AML-193 (cell line): ENCODE measurements at places on chromosomes 7 and 10.

DNA sequence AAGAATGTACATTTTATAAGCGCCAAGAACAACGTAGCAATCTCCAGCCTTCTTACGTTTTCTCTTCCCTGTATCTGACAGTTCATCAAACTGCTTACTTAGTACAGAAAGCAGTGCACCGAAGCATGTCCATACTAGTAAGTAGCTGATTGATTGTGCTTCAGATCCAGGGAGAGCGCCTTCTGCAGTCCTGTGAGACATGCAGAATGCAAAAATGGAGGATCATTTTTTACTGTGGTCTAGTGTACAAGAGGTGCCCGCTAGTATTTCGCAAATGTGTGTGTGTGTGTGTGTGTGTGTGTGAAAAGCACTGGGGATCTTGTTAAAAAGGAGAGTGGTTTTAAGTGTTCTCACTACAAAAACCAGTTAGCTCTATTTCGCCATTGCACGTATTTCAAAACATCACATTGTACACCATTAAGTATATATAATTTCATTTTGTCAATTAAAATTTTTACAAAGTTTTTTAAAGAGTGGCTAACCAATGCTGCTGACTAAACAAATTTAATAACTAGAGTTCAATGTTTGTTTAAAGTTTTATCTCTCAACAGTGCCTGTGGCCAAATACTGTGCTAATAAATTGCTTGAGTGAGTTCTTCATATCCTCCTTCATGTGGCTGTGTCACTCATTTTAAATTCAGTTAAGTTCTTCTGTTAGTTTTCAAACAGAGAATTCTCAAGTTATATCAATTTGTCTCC is 99.6 kb downstream of the ZMYND11 start:
- no peak for DNase-seq

DNA sequence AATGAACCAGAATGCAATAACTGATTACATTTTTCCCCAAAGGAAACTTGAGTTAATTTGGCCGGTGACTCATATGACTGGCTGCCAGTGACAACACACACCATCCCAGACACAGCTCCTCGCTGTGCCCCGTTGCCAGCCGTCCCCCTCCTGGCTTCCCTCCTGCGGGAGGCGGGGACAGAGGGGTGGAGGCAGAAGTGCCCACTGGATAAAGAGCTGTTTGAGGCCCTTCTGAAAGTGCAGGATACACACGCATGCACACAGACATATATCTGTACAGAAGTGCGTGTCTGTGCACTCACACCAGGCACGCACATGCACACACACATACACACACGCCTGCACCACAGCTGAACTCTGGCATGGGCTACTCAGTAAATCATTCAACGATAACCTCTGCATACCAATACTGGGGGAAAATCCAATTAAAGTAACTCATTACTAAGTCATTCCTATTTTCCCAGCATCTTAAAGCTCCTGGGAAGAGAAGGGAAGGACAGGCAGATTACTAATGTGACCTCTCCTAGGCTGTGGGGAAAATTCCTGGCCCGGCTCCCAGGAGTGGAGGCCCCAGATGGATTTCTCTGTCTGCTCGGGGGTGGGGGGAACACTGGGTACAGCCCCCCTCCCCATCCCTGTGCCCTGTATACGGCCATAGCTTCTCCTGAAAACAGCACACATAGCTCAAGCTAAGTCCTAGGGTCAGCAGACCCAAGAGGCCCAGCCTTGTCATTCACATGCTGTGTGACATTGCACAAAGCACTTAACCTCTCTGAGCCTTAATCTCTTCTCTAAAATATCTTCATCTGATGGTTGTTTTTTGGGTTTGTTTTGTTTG is 52.3 kb upstream of the MYL10 start:
- DNase-seq, result no peak

DNA sequence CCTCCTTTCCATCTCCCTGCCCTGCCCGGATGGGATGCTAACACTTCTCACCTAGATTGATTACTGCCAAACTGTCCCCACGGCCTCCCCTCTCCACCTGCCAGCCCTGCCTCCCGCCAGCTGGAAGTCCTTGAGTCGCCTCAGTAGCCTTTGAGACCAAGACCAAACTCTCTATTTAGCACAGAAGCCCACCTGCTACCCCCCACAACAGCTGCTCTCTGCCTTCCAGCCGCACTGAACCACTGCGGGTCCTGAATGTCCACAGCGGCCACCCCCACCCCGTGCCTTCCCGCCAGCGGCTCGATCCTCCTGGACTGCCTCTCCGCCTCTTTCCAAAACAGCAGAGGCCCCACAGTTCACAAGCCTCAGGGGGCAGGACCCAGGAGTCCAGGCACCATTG is 39.0 kb downstream of the FKBP6 start:
- no peak for DNase-seq

- DNase-seq, result no peak
Observed at GRCh38 chr10:20993830-20994527, 96.9 kb upstream of the NEBL start.

DNA sequence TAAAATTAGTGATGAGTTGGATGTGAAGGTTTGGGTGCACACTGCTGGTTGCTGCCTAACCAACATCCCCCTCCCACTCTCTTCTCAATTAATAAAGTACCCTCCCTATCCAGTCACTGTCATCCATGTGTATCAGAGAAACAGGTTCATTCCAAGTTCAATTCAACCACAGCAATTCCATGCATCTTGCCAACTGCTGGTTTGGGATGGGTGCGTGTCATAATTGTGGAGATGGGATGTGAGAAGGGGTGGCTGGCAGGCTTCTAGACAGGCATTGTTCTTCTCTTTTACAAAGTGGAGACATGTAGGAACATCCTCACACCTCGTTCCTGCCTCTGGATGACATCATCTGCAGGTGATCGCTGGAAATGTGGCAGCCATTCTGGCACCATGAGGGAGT is 7.5 kb upstream of the CNPY1 start:
- no peak for DNase-seq

DNA sequence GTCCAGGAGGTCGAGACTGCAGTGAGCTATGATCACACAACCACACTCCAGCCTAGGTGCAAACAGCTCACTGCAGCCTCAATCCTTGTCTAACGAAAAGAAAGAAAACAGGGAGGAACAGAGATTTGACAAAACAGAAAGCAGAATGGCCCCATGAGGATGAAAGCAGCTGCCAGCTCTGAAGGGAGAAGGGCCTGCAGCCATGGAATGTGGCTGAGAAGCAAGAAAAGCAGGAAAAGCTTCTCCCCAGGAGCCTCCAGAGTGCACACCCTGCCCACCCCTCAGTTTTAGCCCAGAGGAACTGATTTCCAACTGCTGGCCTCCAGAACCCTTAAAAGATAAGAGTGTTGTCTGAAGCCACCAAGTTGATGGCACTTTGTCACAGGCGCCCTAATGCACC is 13.0 kb downstream of the ESYT2 start:
- DNase-seq, result no peak

GRCh38 chr10:74928742-74929191 is 102.4 kb downstream of the KAT6B start:
- DNase-seq, result no peak

DNA sequence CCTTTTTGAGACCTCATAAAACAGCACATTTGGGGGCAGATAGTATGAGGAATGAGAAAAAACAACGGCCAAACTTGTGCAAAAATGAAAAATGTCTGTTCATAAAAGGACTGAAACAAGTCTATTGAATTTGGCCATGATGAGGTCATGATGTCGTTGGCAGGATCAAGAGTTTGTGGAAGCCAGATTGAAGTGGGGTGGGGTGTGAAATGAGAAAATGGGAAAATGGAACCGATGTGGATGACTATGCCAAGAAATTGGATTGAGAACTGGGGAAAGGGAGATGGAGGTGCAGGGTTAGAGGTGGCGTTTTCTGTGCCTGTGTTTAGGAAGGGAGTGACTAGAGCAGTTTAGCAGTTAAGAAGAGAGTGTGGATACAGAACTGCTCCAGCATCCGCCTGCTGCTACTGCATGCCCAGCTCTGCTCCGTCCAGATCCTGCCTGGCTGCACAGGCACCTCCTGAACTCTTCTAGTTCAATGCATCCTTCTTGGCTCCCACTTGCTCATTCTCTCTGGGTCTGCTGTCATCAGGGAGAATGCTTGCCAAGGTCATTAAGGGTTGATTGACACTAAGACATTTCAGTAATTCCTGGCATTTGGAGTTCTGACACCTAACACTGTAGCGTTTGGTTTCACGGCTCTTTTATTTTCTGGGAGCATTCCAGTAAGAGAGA is 111.9 kb downstream of the GALNT17 start:
- no peak for DNase-seq

- DNase-seq, result no peak
Observed at GRCh38 chr10:126519992-126520391, 131.7 kb upstream of the ADAM12 start.

- DNase-seq, result no peak
Observed at GRCh38 chr10:11639849-11640764, 28.7 kb upstream of the USP6NL start.

DNA sequence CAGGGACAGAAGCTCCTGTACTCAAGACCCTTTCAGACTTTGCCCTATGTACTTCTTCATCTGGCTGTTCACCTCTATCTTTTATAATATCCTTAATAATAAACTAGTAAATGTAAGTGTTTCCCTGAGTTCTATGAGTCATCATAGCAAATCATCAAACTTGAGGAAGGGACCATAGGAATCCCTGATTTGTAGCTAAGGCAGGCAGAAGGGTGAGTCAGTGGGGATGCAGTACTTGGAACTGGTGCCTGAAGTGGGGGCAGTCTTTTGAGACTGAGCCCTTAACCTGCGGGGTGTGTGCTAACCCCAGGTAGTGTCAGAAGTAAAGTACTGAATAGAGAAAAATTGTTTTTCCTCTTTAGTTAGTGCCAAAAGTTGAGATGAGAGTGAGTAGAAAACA is 6.2 kb upstream of the TMEM243 start:
- DNase-seq, result no peak

- DNase-seq, result no peak
Observed at GRCh38 chr7:44515590-44516268, 25.3 kb upstream of the NUDCD3 start.

- DNase-seq, result no peak
Observed at GRCh38 chr7:71266912-71267311, 135.0 kb downstream of the GALNT17 start.
